Erythroblast (primary cell): ENCODE measurements at places on chromosomes 11 and 22.

DNA sequence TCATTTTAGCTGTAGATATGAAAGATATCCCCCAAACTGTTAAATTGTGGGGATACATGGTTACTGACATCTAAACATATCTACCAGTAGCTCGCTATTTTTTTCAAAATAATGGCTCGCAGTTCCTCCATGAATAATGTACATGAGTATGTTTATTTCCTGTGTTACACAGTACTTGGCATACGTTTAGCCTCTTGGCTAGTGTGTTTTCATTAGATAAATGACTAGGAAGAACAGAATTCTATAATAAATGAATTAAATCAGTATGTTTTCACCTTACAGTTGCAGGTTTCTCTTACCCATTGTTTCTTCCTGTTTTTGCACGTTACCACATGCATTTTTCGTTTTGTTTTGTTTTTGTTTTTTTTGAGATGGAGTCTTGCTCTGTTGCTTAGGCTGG lies 21.8 kb downstream of the RNF169 start:
- DNase-seq, result no peak

- no peak for DNase-seq
These were observed 6.9 kb downstream of the RAB3IL1 start for GRCh38 chr11:61910187-61911127.

- DNase-seq, result no peak
These were observed 12.0 kb downstream of the ALG12 start for GRCh38 chr22:49906071-49906798.

DNA sequence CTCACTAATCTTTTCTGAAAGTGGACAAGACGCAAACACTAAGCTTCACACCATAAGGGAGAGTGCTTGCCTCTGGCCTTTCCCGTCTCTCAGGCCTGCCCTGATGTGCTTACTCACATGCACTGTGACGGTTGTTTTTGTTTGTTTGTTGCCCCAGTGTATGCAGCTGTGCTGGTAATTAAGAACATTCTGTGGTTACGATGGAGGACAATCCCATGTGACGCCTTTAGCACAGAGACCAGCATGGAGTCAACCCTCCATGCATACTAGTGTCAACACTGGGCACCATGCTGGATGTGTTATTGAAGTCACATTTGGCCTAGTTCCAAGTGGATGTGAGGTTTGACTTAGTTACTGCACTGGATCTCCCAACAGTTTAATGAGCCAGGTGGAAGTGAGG lies 27.8 kb upstream of the CDON start:
- DNase-seq, result peak; percentile 40

GRCh38 chr11:1762537-1763302 lies 1.0 kb downstream of the CTSD start:
- peak; percentile 61 for DNase-seq

DNA sequence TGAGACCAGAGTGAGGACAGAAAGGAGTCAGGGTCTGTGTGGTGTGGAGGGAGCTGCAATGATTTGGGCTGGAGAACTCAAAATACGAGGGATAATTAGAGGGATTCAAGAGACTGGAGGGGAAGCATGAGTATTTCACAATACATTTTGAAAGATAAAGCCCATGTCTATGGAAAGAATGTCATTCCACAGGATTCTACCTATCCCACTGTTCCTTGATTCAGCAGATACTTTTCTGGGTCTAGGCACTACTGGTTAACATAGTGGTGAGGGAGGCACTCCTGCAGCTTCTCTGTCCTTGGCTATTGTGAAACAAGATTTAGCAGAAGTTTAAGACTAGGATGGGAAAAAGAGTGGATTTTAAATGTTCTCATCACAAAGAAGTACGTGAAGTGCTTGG lies 72.9 kb upstream of the RASSF10 start:
- DNase-seq, result no peak

DNA sequence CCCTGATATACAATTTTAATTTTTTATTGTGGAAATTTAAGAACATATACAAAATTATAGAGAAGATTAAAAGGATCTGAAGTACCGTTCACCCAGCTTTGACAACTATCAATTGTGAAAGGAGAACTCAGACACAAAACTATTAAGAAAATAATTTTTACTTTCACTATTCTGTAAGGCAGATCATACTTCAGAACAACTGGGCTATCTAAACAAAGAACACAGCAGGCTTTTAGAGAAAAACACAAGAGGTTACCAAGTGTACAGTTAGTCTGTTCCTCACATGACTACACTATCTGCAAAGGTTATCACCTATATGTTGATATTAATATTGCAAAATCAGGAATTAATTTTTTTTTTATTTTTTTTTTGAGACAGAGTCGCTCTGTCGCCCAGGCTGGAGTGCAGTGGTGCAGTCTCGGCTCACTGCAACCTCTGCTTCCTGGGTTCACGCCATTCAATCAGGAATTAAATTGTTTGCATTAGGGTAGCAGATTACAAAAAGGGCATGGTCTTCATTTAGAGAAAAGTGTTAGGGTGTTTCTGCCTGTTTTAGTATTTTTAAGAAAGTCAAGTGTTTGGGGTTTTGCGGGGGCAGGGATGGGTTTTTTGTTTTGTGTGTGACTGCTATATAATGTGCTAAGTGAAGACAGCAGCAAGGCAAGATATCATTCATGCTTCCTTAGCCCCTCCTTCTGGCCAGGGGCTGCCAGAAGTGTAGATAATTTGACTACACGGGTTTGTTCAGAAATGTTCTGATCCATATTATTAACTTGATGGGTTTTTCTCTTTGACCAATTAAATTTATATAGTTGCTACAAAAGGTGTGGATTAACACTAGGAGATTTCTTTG lies 27.6 kb upstream of the SIK2 start:
- DNase-seq, result no peak

DNA sequence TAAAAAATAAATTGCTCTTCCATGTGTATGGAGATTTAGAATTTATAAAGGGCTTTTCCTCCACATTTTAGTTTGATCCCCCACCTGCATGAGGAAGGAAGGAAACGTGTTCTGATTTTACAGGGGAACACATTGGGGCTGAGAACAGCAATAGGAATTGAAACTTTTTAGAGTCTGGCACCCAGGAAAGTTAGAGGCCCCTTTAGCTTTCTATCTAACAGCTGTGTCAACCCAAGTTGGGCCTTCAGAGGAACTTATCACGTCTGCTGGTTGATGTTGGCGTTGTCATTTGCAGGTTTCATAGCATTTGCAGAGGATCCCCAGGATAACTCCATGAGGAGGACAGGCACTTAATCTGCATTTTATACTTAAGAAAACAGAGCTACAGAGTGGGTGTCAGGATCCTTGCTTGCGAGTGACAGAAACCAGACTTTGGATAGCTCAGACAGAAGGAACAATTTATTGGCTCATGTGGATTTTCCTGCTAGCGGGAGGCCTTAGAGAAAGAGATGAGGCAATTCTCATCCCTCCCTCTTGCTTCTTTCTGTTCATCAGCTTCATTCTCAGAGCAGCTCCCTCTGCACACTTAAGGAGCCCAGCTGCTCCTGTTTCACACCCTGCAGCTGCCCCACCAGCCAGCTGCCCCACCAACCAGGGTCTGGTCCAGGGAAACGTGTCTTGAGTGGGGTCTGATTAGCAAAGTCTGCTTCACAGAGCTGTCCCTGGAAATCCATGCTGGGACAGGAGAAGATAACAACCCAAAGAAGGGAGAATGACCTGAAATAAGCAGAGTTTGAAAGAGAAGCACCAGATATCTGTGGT lies 92.5 kb upstream of the OR4B1 start:
- DNase-seq, result no peak

DNA sequence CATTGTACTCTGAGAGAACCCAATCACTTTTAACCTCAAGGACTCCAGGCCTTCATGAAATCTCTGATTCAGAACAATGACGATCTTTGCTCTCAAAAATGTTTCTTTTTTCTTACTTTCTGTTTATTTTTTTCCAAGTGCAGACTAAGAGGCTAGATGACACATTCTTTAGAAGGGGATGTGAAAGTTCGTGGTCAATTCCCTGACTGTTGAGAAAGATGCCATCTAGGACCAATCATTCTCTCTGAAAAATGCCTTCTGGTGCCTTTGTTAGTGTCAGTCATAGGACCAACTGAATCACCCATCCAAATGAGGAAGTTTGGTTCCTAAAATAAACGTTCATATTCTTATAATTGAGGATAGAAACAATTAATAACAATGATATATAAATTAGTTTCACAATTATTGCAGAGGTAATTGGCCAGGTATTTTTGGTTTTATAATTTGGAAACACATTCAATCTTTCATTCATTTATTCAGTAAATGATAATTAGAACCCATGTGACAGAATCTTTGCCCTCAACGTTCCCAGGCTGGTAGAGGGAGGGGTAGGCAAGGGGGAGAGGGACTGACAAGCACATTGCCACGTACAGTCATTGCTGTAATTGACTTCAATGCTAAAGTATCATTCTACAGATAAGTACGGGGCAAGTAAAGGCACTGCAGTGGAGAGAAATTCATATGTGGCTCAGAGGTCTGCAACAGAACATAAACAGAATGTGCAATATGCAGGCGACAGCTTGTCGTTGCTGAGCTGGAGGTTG lies 333.4 kb upstream of the MPPED2 start:
- DNase-seq, result no peak

DNA sequence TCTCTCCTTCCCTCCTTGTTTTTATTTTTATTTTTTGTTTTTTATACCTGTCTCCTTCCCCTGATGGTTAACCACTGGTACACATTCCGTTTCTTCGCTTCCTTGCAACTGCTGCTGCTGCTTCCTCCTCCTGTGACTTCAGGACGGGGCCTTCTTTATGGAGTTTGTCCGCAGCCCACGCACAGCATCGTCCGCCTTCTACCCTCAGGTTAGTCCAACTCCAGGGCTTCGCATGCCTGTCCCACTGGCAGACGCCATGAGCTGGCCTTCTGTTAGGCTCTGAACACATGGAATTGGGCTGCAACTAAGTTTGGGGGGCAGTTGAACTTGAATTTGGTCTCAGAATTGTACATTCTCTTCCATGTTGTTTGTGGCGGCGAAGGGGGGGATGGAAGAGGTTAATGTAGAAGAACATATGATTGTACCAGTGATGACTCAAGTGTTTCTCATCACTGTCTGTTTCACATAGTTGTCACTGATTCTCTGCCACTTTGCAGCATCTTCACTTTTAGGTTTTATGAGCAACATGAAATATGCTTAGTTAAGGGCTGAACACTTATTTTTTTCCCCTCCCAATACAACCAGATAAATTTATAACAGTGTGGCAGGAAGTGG lies 83.0 kb upstream of the YWHAH start:
- no peak for DNase-seq
